Astrocyte (in vitro differentiated cells and primary cell): ENCODE measurements at places on chromosomes 2 and 18. TPM values are rescaled to one million over a fixed set of nuclear protein-coding genes. Genes with fewer than 3 reads are reported as not detected.

DNA sequence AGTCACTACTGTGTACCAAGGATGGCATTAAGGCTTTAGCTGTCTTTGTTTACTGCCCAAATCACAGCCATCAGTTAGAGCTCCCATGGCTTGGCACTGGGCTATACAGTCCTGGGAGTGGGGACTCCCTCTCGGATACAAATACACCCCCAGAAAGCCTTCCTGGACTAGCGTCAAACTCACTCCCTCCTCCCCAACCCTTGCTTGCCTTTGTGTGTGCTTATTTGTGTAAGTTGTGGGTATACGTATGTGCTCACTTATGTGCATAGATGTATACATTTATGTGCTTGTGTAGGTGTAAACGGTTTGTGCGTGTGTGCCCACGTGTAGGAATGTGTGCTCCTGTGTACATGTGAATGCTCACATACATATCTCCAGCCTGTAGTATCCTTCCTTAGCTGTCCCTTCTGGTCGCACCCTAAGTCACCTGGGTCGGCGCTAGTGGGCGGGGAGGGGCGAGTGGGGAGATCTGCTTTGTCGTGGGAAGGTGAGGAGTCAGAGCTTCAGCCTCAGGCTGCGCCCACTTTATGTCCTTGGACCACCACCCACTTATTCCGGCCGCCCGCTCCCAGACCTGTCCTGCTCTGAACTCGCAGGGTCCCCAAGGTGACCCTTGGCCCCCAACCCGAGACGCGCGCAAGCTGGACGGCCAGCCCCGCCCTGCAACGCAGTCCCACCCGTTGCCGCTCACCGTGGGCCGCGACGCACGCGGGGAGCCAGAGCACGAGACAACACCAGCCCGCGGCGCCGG, 461 bp downstream of the PRADC1 start:
- H3K27me3 ChIP-seq: no peaks in the 10 kb centered on the region
- peak overlapping the region; percentile 96 for H3K4me3 ChIP-seq
- peaks cover 19% of the 10 kb centered on the region for H3K4me1 ChIP-seq
- peak overlapping the region; percentile 52 for H3K27ac ChIP-seq
- DNase-seq: no peak
- H3K36me3 ChIP-seq: peaks cover 7% of the 10 kb centered on the region

DNA sequence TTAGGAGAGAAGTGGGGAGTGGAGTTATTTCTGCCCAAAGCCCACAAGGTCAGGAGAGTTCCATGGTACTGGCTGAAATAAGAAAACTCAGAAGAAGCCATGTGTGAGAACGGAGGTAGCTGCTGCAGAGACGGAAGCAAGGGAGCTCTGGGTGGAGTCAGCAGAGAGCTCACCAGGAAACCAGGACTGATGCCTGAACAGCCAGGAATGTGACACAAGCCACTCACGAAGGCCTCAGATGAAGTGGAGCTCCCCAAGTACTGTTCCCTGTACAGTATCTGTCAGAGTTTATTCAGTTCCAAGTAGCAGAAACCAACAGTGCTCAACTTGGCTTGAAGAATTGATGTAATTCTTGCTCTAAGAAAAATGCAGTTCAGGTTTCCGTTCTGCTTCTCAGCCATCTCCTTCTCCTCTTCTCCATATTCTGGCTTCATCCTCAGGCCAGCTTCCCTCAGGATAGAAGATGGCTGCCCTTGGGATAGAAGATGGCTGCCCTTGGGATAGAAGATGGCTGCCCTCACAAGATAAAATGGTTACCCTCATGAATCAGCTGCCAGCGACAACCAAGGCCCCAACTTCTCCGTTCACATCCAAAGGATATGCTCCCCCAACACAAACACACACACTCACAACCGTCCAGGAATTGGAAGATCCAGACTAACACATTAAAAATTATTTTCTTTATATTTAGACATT, 117.4 kb upstream of the SH3BP4 start:
- no peak overlapping the region for H3K27ac ChIP-seq
- no peaks in the 10 kb centered on the region for H3K36me3 ChIP-seq
- DNase-seq: no peak
- H3K4me1 ChIP-seq: peaks cover 12% of the 10 kb centered on the region
- no peak overlapping the region for H3K4me3 ChIP-seq
- H3K27me3 ChIP-seq: no peaks in the 10 kb centered on the region

- no peak for DNase-seq
- peaks cover 4% of the 10 kb centered on the region for H3K36me3 ChIP-seq
- H3K4me3 ChIP-seq: no peak overlapping the region
- peaks cover 10% of the 10 kb centered on the region for H3K4me1 ChIP-seq
- H3K27ac ChIP-seq: no peak overlapping the region
- H3K27me3 ChIP-seq: no peaks in the 10 kb centered on the region
Observed at GRCh38 chr18:48802543-48803290, 148.0 kb downstream of the SMAD7 start.

DNA sequence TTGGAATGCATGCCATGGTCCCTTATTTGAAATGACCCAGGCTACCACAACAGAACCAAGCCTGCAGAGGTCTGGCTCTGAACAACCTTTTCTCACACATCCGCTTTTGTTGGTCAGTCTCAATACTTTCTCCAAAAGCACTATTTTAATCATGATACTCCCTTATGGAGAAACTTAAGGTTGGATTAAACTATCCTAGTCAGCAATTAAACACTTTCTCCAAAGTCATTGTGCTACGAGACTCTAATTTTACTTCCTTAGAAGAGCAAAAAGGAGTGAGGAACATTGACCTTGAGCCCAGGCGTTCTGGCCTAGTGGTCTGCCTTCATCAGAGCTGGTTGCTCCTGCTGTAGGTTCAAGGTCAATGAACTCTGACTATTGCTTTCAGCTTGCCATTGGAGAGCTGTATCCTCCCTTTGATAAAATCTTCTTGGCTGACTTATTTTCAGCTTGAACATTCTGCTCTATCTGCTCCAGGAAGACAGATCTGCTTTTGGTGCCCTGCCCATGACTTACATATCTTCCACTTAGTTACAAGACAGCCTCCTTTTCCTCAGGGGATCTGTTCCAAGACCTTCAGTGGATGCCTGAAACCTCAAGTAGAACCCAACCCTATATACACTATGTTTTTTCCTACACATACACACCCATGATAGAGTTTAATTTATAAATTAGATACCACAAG, 91.2 kb downstream of the NCKAP5 start:
- H3K4me3 ChIP-seq: no peak overlapping the region
- H3K4me1 ChIP-seq: no peaks in the 10 kb centered on the region
- H3K36me3 ChIP-seq: no peaks in the 10 kb centered on the region
- no peaks in the 10 kb centered on the region for H3K27me3 ChIP-seq
- H3K27ac ChIP-seq: no peak overlapping the region

DNA sequence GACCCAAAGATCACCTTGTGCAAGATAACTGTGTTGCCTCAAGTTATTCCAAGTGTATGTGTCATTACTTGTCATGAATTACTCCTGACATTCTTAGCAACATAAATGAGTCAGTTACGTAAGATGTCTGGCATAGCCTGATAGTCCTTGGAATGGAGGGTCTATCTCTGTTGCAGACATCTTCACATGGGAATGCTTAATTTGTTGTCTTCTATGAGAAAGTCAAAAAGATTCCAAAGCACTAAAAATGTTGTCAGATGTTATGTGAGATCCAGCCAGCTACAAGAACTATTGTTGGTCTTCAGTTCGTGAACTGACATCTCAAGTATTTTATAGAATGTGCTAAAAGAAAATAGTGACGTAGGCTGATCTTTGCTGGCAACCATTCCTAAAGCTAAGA, 178.2 kb upstream of the RASGRP3 start:
- peak overlapping the region; percentile 84 for H3K27ac ChIP-seq
- H3K36me3 ChIP-seq: peaks cover 27% of the 10 kb centered on the region
- no peak overlapping the region for H3K4me3 ChIP-seq
- H3K27me3 ChIP-seq: no peaks in the 10 kb centered on the region
- peaks cover 16% of the 10 kb centered on the region for H3K4me1 ChIP-seq

DNA sequence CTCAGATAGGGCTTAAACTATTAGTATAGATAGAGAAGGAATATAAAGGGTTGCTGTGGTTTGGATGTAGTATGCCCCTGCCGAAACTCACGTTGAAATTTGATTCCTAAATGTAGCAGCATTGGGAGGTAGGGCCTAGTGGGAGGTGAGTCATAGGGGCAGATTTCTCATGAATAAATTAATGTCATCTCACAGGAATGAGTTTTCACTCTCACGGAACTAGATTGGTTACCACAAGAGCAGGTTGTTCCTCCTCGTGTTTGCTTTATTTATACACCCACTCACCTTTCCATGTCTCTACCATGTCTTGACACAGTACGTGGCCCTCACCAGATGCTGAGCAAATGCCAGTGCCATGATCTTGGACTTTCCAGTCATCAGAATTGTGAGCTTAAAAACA, 218.2 kb downstream of the RBM43 start:
- no peaks in the 10 kb centered on the region for H3K36me3 ChIP-seq

DNA sequence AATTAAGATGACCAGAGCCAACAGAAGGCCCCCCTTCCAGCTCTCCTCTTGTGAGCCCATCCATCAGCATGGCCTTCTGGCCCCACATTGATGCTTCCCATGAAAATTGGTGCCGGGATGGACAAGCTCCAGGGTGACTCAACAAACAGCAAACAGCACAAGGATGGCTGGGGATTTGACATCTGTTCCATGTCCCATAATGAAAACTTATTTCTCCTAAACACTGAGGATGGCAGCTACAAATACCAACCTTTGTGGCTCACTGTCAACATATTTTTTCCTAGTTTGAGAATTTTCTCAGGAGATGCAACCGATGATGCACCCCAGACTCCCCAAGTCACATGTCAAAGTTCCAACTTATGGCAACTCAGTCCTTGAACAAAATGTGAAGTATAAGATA, 169.6 kb upstream of the SIX2 start:
- no peaks in the 10 kb centered on the region for H3K27me3 ChIP-seq
- H3K36me3 ChIP-seq: no peaks in the 10 kb centered on the region
- no peak overlapping the region for H3K4me3 ChIP-seq
- H3K27ac ChIP-seq: peak overlapping the region; percentile 52
- peak; percentile 49 for DNase-seq

- H3K27me3 ChIP-seq: no peaks in the 10 kb centered on the region
- H3K36me3 ChIP-seq: no peaks in the 10 kb centered on the region
- H3K4me1 ChIP-seq: peaks cover 35% of the 10 kb centered on the region
Observed at GRCh38 chr2:173149491-173149890, 73.8 kb downstream of the MAP3K20 start.

DNA sequence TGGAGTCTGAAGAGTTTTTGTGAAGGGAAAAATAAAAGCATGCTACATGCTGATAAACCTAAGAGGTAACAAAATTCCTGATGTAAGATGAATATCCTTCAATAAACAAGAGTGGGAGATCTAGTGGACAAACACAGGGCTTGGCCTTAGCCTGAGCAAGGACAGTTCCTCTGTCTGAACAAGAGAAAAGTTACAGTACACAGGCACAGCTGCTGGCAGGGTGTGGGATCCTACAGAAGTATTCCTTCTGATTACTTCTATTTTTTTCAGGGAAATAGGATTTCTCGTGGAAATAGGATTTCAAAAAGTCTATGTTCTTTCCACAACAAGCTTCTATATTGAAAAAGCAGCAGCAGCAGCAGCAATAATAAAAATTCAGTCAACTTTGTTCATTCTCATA, 54.1 kb downstream of the NBAS start:
- H3K36me3 ChIP-seq: peaks cover 18% of the 10 kb centered on the region

The RBM43 gene
- 4.8 and 5.5 TPM in 2 replicates for total RNA-seq

The RNF125 gene
- 1.8 and 1.9 TPM in 2 replicates for total RNA-seq

The LYG1 gene
- 1.1 and 1.3 TPM in 2 replicates for total RNA-seq

The DCC gene
- 2.0 and 2.6 TPM in 2 replicates for total RNA-seq

The FOXI3 gene
- 0.60 and 2.3 TPM in 2 replicates for total RNA-seq

The UGT1A5 gene
- not detected in 2 replicates for total RNA-seq

The HRH4 gene
- total RNA-seq: 0.17 and 0.25 TPM in 2 replicates
